SK-N-SH (cell line): ENCODE measurements at places on chromosomes 2 and 18. TPM values are rescaled to one million over a fixed set of nuclear protein-coding genes. Genes with fewer than 3 reads are reported as not detected.

GRCh38 chr2:138219961-138220360 lies 255.7 kb downstream of the HNMT start:
- DNase-seq = no peak

- DNase-seq = no peak
These were observed 159.2 kb upstream of the SCN7A start for GRCh38 chr2:166653185-166653813.

- no peak for DNase-seq
These were observed 115.3 kb upstream of the FZD5 start for GRCh38 chr2:207885010-207885409.

- DNase-seq = no peak
These were observed 48.7 kb upstream of the CD226 start for GRCh38 chr18:69996417-69996816.

DNA sequence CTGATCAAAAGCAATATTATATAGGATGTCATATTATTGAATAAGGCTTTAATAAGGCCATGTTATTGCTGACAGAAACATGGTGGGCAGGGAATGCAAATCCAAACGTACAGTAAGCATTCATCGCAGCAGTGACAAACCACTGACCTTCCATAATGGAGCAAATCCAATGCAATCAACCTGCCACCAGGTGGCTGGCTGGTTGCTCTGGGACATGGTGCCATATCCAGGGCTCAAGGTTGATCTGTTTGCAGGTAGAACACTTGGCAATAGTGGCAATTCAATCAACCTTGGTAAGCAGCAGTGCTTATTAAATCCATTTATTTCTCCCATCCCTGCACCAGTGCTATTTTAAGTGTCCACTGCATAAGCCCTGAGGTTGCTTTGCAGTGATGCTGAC lies 75.4 kb downstream of the CERKL start:
- DNase-seq = no peak

DNA sequence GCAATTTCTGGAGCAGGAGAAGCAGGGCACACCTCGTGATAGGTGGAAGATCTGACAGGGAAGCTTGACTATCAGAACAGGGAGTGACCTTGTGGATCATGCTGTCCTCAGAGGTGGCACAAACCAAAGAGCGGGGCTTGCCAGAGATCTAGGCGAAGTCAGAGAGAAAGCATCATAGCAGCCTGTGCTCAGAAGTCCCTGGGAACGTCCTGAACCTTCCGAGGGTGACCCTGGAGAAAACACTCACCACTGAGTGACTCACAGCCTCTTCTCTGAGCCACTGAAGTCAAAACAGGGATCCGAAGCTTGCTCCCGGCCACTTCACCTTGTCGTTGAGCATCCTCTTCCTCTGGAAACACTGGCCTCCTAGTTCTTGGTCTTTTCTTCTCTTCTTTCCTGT lies 56.7 kb downstream of the IL1R2 start:
- no peak for DNase-seq

DNA sequence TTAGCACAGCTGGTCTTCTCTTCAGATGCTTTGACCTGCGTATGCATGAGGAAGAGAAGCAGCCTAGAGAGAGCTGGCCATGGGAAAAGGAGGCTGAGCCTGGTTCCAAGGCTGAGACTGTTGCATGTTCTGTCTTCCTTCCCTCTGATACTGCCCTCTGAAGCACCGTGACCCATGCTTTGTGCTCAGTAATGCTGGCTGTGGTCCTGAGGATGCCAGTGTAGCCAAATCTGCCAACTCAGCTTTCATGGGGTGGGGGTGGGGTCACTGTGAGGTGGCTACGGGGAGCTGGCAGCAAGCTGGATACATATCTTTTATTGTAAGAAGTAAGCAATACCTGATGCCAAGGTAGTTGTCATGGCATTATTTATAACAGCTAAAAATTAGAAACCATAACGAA lies 41.5 kb downstream of the EPAS1 start:
- DNase-seq = peak; percentile 48

GRCh38 chr2:19078709-19079108 lies 279.7 kb downstream of the OSR1 start:
- no peak for DNase-seq

The PLEK gene
- 0.02 TPM in 2 replicates for polyA plus RNA-seq

The CYP26B1 gene
- polyA plus RNA-seq = 0.26 and 0.33 TPM in 2 replicates

The EML6 gene
- polyA plus RNA-seq = 1.1 and 1.6 TPM in 2 replicates

The NXPH2 gene
- not detected in 2 replicates for polyA plus RNA-seq

The BMPR2 gene
- polyA plus RNA-seq = 10.2 and 14.0 TPM in 2 replicates

The PTPRN gene
- polyA plus RNA-seq = 7.4 and 9.5 TPM in 2 replicates

The DAW1 gene
- 1.2 and 2.4 TPM in 2 replicates for polyA plus RNA-seq

The ZNF521 gene
- polyA plus RNA-seq = 14.1 and 17.8 TPM in 2 replicates
